T follicular helper cell (primary cell): ENCODE measurements at places on chromosomes 5 and 9.

DNA sequence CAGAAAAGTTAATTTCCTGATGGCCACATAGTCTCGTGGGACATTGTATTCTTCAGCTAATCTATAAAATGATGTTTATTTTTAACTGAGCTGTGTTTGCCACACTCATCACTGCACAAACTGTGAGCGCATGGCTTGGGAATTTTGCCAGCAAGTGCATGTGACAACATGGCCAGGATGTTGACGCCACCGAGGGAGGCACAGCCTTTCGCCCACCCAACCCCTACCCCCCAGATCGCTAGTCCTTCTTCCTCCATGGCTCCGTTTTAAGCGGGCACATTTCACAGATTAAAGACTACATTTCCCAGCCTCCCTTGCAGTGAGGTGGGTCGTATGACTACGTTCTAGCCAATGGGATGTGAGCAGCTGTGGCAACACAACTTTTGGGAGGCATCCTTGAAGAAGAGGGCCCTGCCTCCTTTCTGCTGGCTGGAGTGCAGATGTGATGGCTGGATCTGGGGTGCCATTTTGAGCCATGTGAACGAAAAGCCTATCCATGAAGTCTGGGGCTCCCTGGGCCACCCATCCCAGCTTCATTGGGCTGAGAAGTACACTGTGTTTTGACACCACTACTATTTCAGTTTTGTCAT is 7.9 kb downstream of the NRARP start:
- DNase-seq, result no peak

- no peak for DNase-seq
Observed at GRCh38 chr9:137499858-137500661, 40.9 kb upstream of the NSMF start.

GRCh38 chr5:71974622-71975021 is 132.7 kb upstream of the MAP1B start:
- no peak for DNase-seq

GRCh38 chr5:176530393-176530982 is 6.7 kb downstream of the RNF44 start:
- DNase-seq, result no peak

GRCh38 chr9:72844440-72844768 is 108.4 kb downstream of the ALDH1A1 start:
- no peak for DNase-seq

DNA sequence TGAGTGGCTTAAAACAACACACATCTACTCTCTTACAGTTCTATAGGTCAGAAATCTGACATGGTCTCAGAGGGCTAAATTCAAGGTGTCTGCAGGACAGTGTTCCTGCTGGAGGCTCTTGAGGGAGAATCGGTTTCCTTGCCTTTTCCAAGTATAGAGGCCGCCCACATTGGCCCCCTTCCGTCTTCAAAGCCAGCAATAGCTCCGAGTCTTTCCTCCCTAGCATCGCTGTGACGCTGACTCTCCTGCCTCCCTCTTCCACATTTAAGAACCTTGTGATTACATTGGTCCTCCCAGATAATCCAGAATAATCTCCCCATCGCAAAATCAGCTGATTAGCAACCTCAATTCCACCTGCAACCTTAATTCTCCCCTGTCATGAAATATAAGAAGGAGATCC is 81.3 kb upstream of the IER5L start:
- no peak for DNase-seq

- DNase-seq, result no peak
Observed at GRCh38 chr5:126917918-126918614, 112.3 kb downstream of the MARCHF3 start.

GRCh38 chr5:88899096-88899737 is 16.2 kb upstream of the MEF2C start:
- DNase-seq, result no peak

DNA sequence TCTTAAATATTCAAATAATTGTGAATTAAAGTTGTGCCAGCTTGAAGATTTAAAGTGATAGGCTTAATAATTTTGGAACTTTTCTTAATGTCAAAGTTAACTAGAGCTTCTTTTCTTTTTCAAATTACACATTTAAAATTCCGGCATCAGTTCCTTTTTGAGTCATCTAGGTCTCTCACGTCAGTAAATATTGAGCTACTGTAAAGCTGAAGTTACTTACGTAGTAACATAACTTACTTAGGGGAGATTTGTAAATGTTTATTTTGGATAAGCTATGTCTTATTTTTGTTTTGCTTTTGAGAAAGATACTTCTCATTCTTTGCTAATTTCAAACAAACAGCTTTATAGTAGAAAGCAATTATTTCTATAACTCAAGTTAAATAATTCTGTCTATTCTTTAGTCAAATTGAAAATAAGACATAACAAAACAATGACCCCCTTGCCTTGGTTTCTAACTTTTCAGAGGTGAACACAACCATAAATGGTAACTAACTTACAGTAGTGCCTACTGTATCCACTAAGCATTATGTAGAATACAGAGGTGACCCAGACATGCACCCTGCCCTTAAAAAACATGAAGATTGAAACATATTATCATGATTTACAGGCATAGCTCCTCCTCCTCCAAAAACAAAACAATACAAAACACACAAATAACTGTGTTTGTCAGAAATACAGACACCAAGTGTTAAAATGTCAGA is 29.8 kb downstream of the CD274 start:
- DNase-seq, result no peak

GRCh38 chr5:42989190-42989589 is 50.9 kb downstream of the ANXA2R start:
- DNase-seq, result no peak

DNA sequence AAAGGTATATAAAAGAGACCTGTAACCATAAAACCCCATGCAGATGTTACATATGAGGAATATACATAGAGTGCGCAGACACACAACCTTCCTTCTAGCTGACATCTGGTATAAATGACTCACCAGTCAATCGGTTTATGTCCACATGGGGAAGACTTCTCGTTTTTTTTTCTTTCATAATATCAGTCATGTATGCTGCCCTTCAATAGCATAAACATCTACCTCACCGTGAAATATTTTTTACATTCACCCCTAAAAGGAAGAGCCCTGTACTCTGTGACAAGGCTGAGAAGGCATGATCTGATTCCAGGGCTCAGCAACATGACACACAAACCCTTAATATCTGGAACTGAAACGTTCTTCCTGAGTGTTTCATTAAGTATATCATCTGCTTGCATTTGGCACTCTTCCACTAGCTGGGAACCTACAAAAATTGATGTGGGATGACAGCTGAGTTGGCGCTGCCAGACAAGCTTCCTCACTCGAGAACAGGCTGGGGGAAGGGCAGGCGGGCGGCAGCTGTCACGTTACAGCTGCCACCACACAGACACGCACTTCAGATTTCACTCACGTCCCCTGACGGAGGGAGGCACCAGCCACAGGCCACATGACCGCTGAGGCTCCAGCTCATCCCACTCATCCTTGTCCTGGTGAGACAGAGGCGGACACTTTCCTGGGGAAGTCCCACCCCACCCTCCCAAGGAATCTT is 74.2 kb downstream of the SHB start:
- no peak for DNase-seq

- no peak for DNase-seq
Observed at GRCh38 chr5:174282391-174282790, 236.9 kb downstream of the NSG2 start.

DNA sequence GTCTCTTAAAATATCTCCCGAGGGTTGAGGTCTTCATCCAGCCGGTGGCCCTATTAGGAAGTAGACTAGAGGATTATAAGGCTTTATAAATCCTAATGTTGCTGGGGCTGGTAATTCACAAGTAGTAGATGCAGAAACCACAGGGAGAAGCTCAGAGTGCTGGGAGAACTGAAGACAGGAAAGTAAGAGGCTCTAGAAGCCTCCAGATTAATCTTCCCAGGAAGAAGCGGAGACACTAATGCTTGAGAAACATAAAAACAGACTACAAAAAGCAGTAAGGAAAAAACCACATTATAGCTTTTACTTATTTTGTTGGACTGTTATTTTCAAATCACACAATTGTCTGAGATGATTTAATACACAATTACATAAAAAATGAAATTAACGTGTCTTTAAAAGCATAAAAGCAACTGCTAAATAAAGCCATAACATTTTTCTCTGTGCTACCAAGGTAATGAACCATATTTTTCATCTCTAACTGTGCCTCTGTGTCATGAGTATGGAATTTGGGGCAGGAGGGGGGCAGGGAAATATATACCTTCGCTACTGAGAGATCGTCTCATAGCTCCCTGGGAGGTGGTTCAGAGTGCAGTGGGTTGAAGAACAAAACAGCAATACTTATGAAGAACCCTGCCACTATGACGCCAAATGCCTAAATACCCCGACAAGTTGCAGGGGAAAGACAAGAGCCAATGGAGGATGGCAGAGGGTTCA is 806.2 kb upstream of the WWC1 start:
- no peak for DNase-seq

DNA sequence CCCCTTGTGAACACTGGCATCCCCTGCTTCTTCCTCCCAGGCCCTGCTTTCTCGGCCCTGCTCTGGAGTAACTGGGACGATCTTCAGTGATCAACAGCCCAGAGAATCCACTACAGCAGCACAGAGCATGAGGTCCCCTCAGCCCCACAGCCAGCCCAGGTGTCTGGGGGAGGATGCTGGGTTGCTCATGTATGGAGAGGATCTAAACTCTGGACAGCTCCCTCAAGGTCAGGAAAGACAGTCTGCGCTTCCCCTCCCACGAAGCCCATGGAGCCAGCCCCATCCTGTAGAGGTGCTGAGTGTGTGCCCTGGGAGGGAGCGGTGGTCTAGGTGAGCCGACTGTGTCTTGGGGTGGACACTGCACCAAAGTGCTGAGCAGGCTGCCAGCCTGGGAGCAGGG is 190.2 kb downstream of the GABBR2 start:
- no peak for DNase-seq

DNA sequence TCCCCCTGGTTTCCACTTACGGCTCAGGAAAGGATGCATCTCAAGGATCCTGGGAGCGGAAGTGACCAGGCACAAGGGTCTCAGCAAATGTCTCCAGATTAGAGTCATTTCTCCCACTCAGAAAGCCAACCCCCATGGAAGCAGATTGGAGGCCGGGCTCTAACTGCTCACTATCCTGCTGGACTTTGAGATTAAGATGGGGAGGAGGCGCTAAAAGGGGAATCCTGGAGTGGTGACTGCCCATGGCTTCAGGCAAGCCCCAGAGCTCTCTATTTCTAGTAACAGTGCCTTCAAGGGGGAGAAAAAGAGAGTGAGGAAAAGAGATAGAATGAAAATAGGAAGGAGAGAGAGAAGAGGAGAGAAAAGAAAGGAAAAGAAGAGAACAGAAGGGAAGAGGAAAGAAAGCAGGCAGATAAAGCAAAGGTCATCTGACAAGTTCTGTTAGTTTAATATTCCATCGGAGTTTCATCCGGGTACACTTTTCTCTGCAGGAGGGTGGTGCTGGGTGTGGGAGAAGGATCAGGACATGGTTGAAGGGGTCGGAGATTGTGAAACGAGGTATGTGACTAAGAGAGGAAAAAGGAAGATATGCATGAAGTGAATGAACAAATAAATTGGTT is at the start of gene AGXT2:
Gene AGXT2 (minus strand): TSS at position 165 of the 620 bp plus-strand sequence. CDS start 57 bp downstream, at position 108.
- no peak for DNase-seq

DNA sequence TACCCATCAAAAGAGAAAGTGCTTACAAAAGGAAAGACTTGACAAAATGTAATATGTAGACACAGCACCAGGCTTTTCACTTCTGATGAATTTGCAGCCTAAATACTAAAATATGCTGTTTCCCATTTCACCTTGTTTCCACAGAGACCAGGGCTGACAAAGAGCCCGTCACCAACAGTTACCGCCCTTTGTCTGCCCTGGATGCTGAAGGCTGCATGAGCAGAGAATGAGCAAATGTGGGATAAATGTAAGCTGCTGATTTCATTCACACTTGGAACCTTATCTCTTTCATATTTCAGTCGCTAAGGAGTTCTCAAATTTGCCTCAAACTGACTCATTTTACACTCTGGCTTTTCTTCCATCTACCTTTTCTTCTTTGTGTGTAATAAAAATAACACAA is 213.9 kb downstream of the TMEM167A start:
- no peak for DNase-seq

- no peak for DNase-seq
Observed at GRCh38 chr9:6232336-6232945, 16.8 kb downstream of the IL33 start.

DNA sequence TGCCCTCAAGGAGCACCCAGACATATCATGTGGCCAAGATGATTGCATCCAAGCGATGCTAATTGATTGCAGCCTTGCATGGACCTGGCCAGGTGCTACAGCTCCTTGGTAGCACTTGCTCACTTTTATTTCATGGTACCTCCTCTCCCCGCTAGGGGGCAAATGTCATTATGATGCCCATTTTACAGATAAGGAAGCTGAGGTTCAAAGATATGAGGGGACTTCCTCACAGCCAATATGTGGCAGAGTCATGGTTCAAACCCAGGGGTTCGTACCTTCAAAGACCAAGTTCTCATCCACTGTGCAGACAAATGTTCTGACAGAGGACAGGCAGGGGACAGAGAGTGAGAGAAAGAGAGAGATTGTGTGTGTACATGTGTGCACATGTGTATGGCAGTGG is 21.9 kb upstream of the KCNMB1 start:
- no peak for DNase-seq

DNA sequence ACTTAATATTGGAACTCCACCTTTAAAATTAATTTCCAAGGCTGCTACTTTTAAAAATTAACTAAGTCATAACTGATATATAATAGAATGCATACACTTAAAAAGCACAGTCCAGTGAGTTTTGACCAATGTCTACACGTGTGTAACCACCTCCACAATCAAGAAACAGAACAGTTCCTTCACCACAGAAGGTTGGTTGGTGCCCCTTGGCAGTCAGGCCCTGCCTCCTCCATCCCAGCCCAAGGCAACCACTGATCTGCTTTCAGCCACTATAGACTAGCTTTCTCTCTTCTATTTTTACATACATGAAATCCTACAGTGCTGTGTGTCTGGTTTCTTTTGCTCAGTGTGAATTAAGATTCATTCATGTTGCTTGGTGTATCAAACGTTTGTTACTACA is 215.2 kb downstream of the CRB2 start:
- DNase-seq, result no peak

DNA sequence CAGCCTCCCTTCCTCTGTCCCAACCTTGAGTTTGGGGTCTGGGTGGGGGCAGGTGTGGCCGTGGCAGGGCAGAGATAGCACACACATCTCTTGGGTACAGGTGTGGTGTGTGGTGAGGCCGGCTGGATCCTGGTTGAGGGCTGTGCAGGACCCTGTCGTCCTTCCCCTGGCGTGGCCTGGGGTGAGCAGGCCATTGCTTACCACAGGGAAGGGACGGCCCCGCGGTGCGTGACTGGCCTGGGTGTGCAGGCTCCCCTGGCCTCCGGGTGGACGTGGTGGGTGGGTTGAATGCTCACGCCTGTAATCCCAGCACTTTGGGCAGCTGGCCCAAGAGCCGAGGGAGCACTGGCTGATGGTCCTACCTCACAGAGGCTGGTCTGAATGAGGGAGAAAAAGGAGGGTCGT is 1.2 kb downstream of the ARRDC1 start:
- DNase-seq, result no peak

DNA sequence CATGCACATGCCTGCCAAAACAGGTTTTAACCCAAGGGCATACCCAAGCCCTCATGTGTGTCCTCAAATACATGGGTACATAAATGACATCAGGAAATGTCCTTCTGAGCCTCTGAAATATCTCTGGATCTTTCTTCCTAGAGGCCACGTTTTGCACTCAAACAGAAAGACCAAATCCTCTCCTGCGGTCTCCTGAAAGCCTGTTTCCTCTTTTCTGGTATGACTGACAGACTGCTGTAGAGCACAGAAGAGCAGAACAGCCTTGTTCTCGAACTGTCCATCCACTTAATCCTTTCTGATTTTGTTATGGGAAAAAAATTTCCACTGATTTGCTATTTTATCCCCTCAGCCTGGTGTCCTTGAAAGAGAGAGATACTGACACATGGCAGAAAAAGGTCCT is 107.2 kb downstream of the ASTN2 start:
- no peak for DNase-seq

- DNase-seq, result no peak
Observed at GRCh38 chr5:69050214-69050613, 43.6 kb upstream of the SLC30A5 start.
